ENCODE measurements at places on chromosomes 12 and 14. TPM values are rescaled to one million over a fixed set of nuclear protein-coding genes. Genes with fewer than 3 reads are reported as not detected.

The GALNT8 gene
- not detected for total RNA-seq

The TPH2 gene
- not detected for total RNA-seq

The CCDC177 gene
- not detected for total RNA-seq

The HELB gene
- total RNA-seq: 4.5 TPM

The TMEM30B gene
- total RNA-seq: not detected

The PLBD2 gene
- 83.7 TPM for total RNA-seq

The CMA1 gene
- not detected for total RNA-seq

The ZNF385A gene
- 2.6 TPM for total RNA-seq

The KRT3 gene
- not detected for total RNA-seq

The RAP1B gene
- 338 TPM for total RNA-seq

The LRP1-AS gene
- total RNA-seq: not detected

The OASL gene
- 0.18 TPM for total RNA-seq

The SERPINA5 gene
- not detected for total RNA-seq

The ETFRF1 gene
- total RNA-seq: 19.9 TPM

The ETFBKMT gene
- 2.0 TPM for total RNA-seq

The DHRS7 gene
- 85.2 TPM for total RNA-seq

The USP44 gene
- under 0.01 TPM for total RNA-seq

The KLRC1 gene
- total RNA-seq: not detected

The TMEM229B gene
- 2.4 TPM for total RNA-seq

The KLRC2 gene
- total RNA-seq: not detected

The TSPAN19 gene
- total RNA-seq: not detected

The IGF1 gene
- under 0.01 TPM for total RNA-seq

The NFATC4 gene
- 36.8 TPM for total RNA-seq

The BICDL1 gene
- total RNA-seq: 0.46 TPM

The FAM186B gene
- 0.09 TPM for total RNA-seq

The SOX5 gene
- total RNA-seq: 6.2 TPM

The AICDA gene
- total RNA-seq: not detected

The CLEC12A gene
- not detected for total RNA-seq

The MYBPC1 gene
- not detected for total RNA-seq

The COX8C gene
- total RNA-seq: not detected

The ABCD2 gene
- 0.30 TPM for total RNA-seq

The PLEKHD1 gene
- total RNA-seq: not detected

The CLMN gene
- total RNA-seq: 0.69 TPM

The ALG10B gene
- total RNA-seq: 2.1 TPM

The PPP4R4 gene
- total RNA-seq: 1.4 TPM

The POTEG gene
- total RNA-seq: not detected

The KLHDC1 gene
- 3.6 TPM for total RNA-seq

The BIN2 gene
- not detected for total RNA-seq

The CPM gene
- total RNA-seq: 3.0 TPM

The EEF1AKMT3 gene
- 4.7 TPM for total RNA-seq

The PPP2R5E gene
- 24.3 TPM for total RNA-seq

The HEATR5A gene
- total RNA-seq: 90.7 TPM

The TSHR gene
- total RNA-seq: not detected

The CNTN1 gene
- total RNA-seq: 3.6 TPM

The SCN8A gene
- total RNA-seq: 38.6 TPM

The MSRB3 gene
- 121 TPM for total RNA-seq

The ADGRD1 gene
- 0.05 TPM for total RNA-seq

The DEPDC4 gene
- 0.65 TPM for total RNA-seq

The HSP90AA1 gene
- 907 TPM for total RNA-seq

The SMIM41 gene
- total RNA-seq: 0.23 TPM

The ERP29 gene
- 66.8 TPM for total RNA-seq

The ASB8 gene
- 13.7 TPM for total RNA-seq

The KRT75 gene
- not detected for total RNA-seq

The POTEM gene
- not detected for total RNA-seq

The SIX6 gene
- total RNA-seq: not detected

The CLEC14A gene
- 1.2 TPM for total RNA-seq

The GLIPR1L2 gene
- total RNA-seq: 0.30 TPM

The RTN1 gene
- 15.4 TPM for total RNA-seq

The NR4A1 gene
- total RNA-seq: 1.5 TPM
